ENCODE measurements at places on chromosomes 12 and 14. TPM values are rescaled to one million over a fixed set of nuclear protein-coding genes. Genes with fewer than 3 reads are reported as not detected.
A peak's percentile ranks its signal among the peaks of the same experiment; 100 is the strongest.

PTGDR gene
- 2.8 TPM for total RNA-seq

GRCh38 chr12:89185889-89186288 lies 166.4 kb downstream of the DUSP6 start:
- DNase-seq = no peak

DNA sequence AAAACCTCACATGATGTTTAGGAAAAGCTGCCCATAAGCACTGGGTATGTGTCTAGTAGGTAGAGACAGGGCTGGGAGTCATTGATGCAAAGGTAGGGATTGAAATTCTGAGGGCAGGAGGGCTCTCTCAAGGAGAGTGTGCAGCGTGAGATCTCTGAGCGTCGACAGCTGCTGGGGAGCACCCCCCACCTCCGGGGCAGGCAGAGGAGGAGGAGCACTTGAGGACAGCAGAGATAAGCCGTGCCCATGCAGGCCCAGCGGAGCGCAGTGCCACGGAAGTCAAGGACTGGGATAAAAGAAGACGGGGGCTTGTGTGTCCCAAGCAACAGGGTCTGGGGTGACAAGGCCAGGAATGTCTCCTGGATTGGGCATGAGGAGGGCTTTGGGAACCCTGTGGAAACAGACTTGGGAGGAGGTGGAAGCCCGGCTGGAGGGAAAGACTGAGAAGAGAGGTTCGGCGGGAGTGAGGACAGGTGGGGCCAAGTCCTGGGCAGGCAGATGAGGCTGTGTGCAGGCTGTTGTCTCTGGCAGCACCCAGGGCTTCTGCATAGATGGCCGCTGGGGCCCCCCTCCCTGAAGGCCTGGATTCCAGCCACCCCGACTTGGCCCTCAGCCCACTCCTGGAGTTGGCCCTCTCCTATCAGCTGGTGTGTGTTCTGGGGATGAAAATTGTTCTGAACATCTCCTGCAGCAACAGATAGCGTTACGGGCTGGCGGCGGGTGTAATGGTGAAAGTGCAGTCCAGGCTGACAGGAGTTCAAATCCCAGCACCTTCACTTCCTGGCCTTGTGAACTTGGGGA lies 1.9 kb downstream of the CACNA2D4 start:
- no peak for DNase-seq

DNA sequence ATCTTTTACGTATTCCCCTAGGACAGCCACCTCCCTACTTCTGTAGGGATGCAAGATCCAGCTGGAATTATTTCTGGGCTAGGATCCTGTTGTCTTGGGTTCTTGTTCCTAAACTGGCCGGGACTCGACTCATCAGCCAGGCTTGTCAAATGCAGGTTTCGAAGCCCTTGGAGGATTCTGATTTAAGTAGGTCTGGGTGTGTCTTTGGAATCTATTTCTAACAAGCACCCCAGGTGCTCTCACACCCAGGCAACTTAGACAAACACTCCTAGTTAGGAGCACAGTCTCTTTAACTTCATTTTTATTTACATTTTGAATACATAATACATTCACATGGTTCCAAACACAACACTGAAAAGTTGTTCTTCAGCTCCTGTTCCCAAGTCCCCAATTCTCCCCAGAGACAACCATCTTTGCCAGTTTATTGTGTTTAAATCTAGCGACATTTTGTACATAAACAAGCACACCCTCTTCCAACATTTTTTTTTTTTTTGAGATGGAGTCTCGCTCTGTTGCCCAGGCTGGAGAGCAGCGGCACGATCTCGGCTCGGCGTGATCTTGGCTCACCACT lies 20.9 kb downstream of the MORN3 start:
- no peak for DNase-seq

DNA sequence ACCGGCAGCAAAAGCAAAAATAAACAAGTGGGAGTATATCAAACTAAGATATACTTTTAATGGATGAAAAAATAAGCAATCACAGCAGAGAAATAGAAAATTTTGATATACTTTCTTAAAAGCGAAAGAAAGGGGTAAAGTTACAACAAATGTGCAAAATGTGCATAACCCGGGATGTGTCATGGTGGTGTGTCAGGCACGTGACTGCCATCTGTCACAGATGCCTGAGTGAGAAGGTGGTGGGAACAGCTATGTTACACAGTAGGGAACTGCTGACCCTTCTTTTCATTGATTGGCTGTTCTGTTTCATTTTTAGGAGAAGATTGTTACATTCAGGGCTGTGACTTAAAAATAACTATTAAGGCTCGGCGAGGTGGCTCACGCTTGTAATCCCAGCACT lies 168.1 kb upstream of the PELI2 start:
- no peak for DNase-seq

- DNase-seq = peak; percentile 33
These were observed 75.4 kb downstream of the WDR20 start for GRCh38 chr14:102215071-102215470.

DNA sequence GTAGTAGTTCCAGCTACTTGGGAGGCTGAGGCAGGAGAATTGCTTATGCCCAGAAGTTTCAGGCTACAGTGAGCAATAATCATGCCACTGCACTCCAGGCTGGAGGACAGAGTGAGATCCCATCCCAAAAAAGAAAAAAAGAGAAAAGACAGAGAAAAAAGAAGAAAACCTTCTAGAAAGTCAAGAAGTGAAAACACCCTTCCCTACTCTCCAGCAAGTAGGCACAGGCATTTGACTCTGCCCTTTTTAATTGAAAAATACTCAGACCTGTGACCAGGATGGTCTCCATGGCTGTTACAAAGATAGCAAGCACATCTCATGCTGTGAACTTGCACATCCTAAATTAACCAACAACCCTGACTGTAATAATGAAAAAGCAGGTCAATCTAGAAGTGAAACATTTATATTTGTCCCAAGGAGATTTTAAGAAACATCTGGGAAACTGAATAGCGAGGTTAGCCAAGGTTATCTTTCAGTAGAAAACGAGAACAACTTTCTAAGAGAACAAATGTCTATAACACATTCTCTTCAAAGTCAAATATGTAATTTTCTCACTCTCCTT lies 2.0 kb downstream of the TMTC1 start:
- no peak for DNase-seq

DNA sequence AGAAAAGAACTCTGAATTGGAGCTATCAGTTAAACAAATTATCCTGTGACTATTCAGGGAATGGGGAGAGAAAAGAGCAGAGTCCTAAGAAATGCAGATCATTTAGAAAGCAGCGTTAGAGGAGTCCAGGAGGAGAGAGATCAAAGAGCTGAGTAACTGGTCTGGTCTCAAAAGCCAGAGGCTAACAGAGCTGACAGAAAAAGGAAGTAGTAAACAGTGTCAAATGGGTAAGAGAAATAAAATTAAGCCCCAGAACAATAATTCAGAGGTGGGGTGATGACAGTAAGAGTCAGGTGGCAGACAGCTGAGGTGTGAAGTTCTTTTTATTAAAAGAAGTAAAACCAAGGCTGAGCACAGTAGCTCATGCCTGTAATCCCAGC lies 19.3 kb downstream of the GXYLT1 start:
- DNase-seq = no peak

DNA sequence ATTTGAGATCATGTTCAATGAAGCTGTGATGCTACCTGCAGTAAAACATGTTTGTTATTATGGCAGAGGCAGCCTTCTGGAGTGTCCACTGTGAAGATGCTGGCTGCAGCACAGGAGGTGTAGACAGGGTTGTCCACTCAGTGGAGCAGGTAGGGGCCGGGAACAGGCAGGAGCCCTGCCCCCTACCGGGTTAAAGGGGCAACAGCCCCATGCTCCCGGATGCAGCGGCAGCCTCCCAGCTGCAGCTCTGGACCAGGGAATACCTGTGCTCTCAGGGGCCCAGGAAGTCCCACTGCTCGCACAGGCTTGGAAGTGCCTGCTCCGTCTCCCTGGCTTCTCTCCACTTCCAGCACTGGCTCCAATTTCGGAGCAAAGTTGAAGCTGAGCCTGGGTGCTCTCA lies 401.6 kb downstream of the FOXG1 start:
- no peak for DNase-seq
